Activated CD4-positive, alpha-beta memory T cell treated with anti-CD3 and anti-CD28 coated beads for 36 hours (primary cell): ENCODE measurements at places on chromosomes 4 and X.

- peak; percentile 23 for DNase-seq
These were observed 150.1 kb downstream of the HNRNPD start for GRCh38 chr4:82223715-82224114.

- DNase-seq, result no peak
These were observed 7.8 kb upstream of the MXD4 start for GRCh38 chr4:2269618-2270163.

DNA sequence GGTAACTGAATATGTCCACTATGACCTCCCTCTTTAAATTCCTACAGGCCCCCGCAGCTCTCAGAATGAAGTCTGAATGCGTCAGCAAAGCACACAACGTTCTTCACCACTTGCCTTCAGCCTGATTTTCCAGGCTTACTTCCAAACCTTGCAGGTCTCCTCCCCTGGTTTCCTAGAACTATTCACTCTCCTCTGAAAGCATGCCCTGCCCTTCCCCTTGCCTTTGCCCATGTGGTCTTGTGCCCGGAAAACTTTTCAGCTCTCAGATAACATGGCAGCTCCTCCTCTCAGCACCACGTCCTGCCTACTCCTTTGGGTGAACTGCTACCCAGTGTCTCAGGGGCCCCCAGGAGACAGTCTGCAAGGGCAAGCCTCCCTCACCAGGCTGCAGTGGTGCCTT lies 268.5 kb upstream of the LDB2 start:
- DNase-seq, result no peak

GRCh38 chrX:16524316-16524715 lies 125.6 kb upstream of the S100G start:
- no peak for DNase-seq

DNA sequence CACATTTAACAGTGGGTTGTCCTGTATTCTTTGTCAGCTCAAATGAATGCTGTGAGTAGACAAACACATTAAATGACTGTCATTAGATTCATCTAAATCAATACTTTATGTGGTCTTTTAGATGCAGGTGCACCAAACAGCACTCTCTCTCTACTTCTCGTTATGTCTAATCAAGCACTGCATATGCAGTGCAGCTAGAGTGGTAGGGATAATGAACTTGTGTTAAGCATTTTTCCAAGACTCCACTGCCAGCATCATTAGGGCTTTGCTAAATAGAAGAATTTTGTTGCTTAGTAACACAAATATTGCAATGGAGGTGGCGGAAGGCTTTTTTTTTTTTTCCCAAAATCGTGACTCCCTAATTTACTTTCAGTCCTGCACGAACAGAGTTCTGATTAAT lies 447.0 kb upstream of the GALNT7 start:
- DNase-seq, result no peak
